ENCODE measurements at places on chromosomes 3 and 15.

GRCh38 chr3:3587647-3587972, 211.6 kb upstream of the LRRN1 start:
- no peak for DNase-seq

DNA sequence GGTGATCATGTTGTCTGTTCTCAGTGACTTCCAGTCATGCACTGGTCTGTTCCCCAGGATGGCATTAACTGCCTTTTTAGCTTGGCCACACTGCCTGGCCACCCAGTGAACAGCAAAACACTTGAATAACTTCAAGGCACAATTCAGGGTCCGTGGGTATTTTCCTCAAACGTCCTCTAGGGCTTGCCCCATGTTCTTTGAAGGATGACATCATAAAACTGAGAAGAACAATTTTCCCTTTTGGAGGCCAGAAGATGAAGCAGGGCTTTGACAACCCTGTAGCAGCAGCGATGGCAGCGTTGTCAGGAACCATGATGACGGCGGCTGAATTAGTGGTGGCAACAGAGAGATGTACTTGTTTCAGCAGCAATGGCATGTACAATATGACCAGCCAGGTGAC, 465.9 kb upstream of the ONECUT1 start:
- DNase-seq, result no peak

DNA sequence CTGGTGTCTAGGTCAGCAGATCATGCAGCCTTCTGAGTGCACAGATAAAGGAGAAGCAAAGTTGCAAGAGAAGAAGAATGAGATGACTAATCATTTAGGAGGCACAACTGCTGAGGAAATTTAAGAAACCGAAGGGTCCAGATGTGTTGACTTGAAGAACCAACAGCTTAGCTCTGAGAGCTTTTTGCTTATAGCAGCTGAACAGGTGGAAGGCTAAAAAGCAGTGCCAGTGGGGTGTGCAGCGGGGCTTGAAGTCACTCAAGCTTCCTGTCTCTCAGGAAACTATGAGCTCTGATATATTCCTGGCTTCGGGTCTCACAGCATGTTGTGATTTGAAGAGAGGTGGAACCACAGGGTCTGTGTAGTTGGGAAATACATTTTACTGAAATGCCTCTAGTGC, 305.7 kb downstream of the RYR3 start:
- no peak for DNase-seq

DNA sequence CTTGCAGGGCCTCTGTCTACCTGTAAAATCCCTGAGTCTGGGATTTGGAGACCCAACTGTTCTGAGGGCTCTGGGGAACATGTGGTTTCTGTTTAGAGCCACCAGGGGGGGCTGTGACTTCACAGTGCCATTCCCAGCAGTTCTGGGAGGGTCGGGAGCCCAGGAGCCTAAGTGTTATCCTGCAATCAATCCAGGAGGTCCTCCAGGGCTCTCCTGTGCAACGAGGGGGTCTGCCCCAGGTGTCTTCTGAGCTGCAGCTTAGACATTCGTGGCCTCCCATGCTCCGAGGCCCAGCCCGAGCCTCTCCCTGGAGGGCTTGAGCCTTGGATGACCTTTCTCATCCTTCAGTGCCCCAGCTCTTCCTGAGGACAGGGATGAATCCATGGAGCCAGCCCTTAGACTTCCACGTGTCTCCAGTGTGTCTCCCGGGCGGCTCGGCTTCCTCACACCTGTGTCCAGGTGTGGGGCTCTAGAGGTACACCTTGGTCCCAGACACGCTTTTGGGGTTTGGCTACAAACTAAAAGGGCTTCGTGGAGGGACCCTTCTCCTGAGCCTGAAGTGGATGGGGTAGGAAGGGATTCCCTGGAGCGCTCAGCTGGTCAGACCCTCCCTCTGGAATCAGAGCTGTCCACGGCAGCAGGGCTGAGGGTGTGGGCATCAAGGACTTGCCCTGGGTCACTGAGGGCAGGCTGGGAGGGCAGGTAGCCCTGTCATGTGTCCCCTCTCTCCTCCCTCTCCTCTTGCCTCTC, 20.3 kb upstream of the ABTB1 start:
- DNase-seq, result no peak

GRCh38 chr3:71949442-71949841, 164.5 kb upstream of the PROK2 start:
- DNase-seq, result no peak

GRCh38 chr15:60639502-60639901, 160.6 kb upstream of the ICE2 start:
- no peak for DNase-seq

GRCh38 chr3:61650276-61650675, 88.9 kb downstream of the PTPRG start:
- peak; percentile 96 for DNase-seq

GRCh38 chr15:60519218-60519617, 40.3 kb upstream of the ICE2 start:
- DNase-seq, result no peak

- no peak for DNase-seq
These were observed 64.5 kb upstream of the MBNL1 start for GRCh38 chr3:152204218-152204617.

GRCh38 chr3:98763819-98764418, 779 bp downstream of the ST3GAL6 start:
- DNase-seq, result no peak

DNA sequence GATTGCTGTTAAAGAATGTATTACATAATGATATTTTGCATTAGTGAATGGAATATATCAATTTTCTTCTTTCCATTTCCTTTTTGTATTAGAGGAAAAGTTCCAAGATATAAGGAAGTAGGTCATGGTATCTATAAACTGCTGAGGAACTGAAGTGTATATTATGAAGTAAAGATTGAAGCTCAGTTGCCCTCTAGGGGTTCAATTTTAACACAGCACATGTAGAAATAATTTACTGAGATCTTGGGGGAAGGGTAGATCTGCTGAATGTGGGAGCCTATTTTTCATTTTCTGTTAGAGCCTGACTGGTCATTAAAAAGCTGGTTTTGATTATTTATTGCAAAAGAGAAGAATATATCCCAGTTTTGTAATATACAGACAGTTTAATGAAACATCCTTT, 45.2 kb downstream of the CMC1 start:
- DNase-seq, result peak; percentile 24
